ENCODE measurements at places on chromosomes 5 and 9.

- DNase-seq: no peak
Measured at GRCh38 chr5:142287096-142287972, 37.5 kb downstream of the SPRY4 start.

GRCh38 chr9:135016037-135016640 lies 71.3 kb upstream of the OLFM1 start:
- DNase-seq: no peak

GRCh38 chr5:56817263-56818014 lies 2.1 kb downstream of the MAP3K1 start:
- no peak for DNase-seq

DNA sequence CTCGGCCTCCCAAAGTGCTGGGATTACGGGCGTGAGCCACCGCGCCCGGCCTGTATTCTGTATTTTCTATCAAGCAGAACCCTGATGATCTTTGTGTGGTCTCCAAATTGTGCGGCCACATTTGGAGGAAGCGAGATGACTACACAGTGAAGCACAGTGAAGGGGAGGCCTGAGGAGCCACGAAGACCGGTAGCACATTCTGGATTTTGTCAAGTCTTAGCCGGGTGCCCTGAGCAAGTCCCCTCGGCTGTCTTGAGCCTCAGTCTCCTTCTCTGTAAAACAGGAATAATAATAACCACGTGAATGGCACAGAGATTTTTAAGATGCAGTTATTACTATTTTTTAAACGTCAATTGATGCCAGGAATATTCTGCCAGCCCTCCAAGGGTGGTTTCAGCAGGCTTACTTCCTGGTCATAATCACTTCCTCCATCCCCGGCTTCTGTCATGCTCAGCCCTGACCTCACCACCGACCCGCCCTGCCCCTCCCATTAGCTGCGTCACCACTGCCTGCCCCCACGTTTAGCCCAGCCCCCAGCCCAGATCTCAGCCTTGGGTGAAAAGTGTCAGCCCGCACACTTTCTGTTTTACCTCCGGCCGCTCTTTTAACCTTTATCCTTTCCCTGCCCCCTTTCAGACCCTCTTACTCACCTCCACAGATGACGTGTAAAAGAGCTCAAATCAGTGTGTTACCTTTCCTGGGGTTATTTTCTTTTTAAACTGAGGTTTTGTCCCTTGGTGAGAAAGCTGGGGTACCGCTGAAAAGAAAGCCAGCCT lies 27.0 kb upstream of the ERGIC1 start:
- peak; percentile 73 for DNase-seq

DNA sequence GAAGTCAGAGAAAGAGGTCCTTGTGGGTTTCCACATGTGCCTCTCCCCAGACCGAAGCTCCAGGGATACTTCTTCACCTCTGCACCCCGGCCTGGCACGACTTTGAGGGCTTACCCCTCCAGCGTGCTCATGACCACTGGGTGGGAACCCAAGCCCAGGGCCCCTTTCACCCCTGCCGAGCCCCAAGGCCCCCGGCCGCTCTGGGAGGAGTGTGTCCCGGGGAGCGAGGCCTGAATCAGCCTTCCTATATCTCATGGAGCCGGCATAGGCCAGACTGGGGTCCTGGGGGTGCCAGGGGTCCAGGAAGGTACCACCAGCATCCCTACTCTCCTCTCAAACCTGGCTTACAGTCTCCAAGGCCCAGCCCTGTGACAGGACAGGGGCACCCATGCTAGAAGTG lies 17.1 kb downstream of the TERT start:
- DNase-seq: no peak

DNA sequence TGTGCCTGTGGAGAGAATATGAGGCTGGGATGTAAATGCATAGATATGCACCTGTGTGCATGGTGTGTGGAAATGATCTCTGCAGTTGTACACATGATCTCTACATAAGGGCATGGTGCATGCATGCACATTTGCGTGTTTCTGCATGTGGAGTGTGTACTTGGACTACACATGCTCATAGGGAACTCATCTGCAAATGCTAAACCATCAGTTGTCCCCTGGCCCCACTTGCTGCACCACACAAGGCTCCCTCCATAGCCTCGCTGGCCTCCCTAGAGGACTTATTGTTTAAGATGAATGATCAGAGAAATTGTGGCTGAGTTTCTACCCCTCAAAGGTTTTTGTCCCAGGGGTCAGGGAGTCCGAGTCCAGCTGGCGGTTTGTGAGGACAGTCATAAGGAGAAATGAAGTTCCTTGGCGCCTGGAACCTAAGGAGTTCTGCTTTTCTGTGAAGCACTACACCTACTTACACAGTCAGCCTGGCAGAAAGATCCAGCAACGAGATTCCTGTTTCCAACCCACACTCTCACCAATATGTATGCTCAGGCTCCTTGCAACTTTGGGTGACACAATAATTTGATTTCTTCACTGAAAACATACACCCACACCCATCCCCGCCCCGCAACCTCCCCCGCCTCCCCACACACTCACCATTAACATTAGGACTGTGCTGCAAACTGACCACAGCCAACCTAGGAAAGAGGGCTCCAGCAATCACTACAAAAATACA lies 79.9 kb upstream of the CPEB4 start:
- no peak for DNase-seq

- no peak for DNase-seq
Measured at GRCh38 chr5:116838011-116838536, 263.5 kb upstream of the SEMA6A start.

DNA sequence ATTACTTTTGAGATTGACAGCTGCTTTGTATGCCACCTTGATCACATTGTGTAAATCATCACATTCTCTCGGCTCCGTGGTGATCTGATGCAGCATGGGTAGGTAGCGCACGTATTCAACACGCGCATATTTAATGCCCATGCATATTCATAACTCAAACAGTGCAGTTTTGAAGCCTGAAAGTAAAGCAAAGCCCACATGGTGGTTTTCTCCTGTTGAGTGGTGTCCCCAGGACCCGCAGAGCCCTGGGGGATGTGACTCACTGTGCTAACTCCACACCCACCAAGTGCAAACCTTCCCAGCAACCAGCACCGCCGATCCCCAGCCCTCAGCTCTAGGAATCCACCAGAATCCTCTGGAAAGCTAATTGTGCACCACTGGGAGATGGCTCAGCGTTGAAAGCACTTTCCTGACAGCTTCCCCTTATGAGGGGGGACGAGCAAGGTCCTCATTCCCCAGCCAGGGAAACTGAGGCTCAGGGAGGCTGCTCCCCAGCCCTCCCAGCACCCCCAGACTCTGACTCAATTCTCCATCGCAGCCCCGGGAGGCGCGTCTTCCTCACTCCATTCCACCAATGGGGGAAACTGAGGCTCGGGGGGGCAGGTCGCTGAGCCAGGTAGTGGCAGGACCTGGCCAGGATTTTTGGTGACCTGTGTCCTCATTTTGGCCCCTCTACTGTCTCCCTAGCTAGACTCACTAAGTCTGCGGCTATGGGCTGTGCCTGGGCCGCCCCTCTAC lies 46.4 kb downstream of the SARDH start:
- DNase-seq: no peak

- no peak for DNase-seq
Measured at GRCh38 chr9:38523121-38523520, 97.3 kb downstream of the ANKRD18A start.

- no peak for DNase-seq
Measured at GRCh38 chr5:75330404-75330803, 6.6 kb upstream of the HMGCR start.

- peak; percentile 88 for DNase-seq
Measured at GRCh38 chr5:42894057-42894456, 82.4 kb upstream of the SELENOP start.

DNA sequence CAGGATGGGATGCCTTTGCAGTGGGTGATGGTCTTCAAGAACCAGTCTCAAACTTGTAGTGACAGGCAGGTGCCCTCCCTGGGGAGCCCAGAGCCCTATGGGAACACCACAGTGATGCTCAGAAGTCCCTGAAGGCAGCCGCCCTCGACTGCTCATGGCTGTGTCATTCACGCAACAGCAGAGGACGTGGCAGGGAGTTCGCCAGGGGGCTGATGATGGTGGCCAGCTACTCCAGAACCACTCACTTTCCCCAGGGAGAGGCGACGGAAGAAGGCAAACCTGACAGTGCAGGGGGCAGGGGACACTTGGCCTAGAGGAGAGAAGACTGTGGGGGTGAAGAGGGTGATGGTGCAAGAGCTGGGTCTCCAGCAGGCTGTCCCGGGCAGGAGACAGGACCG lies 4.0 kb downstream of the IL13 start:
- no peak for DNase-seq

DNA sequence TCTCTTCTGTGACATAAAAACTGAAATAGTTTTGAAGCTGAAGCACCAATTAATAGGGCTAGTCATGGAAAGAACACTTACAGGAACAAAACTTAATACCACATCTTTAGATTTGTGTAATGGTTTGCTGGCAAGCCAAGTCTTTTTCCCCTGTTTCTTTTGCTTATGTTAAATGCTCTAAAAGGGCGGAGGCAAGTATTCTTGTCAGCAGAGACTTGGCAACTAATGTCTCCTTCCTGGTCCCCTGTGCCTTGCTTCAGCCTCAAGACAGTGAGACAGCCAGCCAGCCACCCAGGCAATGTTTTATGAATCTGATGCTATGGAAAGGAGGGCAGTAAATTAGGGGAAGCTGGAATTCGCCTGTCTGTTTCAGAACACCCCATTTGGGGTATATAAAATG lies 45.7 kb downstream of the PRRC1 start:
- no peak for DNase-seq

DNA sequence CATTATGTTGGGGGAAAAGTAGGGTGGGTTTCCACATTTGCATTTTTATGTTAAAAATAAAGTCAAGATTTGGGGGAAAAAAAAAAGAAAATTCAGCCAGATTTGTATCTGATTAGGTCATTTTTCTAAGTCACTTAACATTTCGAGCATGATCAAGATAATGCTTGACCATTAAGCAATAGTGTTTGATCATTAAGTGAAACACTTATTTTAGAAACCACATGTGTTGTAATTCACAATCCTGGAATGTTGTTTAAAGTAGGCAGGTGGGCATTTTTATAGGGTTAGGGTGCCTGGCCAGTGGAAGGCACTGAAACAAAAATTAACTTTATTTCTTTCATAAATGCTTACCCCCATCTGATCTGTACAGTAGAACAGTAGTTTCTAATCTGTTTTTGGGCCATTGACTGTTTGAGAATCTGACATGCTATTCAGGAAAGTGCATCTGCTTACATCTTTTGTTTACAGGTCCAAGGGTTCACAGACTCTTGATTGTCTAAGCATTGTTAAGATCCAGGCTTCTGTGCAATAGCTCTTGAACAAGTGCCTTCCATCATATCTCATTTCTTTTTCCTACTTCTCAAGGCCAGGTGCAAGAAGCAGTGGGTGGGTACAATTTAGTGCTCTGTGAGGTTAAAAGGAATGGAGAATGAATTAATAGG lies 9.1 kb downstream of the ZCCHC9 start:
- no peak for DNase-seq

- DNase-seq: no peak
Measured at GRCh38 chr5:25119650-25120049, 474.9 kb upstream of the CDH10 start.

DNA sequence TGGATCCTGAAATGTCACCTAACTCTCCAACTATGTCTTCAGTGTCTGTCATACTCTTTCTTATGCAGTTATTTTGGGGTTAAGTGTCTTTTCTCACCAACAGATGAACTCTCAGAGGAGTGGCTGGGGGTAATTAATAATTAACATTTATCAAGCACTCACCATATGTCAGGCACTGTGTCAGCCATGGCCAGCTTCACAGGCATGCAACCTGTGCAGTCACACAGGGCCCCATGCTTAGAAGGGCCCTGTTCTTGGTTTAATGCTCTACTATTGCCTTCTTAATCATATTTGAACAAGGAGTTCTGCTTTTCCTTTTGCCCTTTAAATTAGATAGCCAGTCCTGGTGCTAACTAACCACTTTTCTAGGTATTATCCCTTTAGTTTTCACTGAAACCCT lies 3.4 kb upstream of the GRPEL2 start:
- no peak for DNase-seq

GRCh38 chr9:20610591-20610990 lies 11.7 kb downstream of the MLLT3 start:
- no peak for DNase-seq

DNA sequence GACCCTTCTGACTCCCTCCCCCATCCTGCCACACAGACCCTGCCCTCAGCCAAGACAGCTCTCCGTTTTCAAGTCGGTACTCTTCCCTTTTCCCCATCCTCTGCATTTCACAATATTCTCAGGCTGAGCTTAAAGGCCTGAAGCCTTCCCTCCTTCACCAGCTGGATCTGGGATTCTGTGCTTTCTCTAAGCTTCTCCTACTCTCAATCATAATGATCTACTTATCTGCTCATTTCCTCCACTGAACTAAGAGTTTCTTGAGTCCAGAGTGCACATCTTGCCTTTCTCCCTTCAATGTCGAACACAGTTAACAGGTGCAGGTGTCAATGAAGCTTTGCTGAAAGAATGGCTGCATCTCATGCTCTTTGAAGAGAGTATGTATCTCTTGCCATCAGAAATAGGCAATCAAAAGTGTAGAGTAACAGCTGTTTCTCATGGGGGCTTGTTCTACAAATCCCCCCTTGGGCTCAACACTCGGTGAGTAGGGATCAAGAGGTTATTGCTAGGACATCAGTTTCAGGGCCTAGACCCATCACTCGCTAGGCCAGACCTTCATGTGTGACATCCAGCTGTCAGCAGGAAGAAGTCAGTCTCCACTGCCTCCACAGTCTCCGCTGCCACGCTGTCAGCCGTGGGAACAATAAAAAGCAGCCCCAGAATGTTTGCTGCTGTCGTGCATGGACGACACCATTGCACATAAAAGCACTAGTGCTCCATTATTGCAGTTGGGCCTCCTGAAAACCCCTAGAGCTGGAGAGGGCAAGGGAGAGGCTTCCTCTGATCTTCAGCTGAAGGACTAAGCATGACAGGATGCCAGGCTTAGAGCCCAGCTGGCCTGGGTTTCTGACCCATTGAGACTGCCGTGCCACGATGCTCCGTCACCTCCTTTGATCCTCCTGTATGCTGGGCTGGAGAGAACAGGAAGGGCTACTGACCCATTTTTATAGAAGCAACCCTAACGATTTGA lies 23.7 kb downstream of the TRAF1 start:
- DNase-seq: no peak

GRCh38 chr5:126359884-126360283 lies 63.3 kb upstream of the GRAMD2B start:
- DNase-seq: no peak

- DNase-seq: no peak
Measured at GRCh38 chr5:172451771-172452197, 2.5 kb downstream of the SH3PXD2B start.

GRCh38 chr5:45411971-45412612 lies 284.1 kb downstream of the HCN1 start:
- no peak for DNase-seq

DNA sequence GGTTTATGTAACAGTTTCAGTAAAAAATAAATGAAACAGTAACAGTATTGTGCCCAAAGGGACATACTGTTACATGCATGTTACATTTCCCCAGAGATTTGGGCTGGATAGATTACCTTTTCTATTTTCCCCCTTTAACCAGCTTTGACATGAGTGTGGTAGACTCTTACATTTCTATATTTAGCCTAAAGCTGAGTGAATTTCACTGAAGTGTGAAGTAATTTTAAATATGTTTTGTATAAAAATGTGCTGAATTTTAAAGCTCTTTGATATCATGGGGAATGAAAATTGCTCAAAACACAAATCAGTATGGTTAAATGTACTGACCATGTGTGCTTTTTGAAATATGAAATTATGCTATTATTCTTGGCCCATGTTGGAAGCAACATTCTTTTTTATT lies 122.3 kb upstream of the CDH10 start:
- no peak for DNase-seq

- peak; percentile 55 for DNase-seq
Measured at GRCh38 chr9:136119061-136119882, 597 bp upstream of the TMEM250 start.

All from WTC11 (cell line).